ENCODE measurements at places on chromosomes 5 and 9.
A peak's percentile ranks its signal among the peaks of the same experiment; 100 is the strongest.

DNA sequence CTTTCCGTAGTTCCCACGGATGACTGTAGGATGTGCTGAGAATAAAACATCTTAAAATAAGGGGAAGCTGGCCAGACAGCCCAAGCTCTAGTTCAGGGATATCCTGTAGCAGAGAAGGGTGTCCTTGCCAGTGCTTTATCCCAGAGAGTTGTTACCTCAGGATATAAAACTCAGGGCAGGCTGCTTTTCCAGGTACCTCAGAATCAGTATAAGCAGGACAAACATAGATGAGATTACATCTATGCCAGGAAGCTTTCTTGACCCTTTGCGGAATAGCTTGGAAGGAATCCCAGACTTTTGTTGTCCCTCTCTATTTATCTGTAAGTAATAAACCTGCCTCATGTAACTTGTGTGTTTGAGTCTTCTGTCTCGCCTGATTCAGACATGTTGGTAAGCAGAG, 565.7 kb downstream of the PRDM9 start:
- DNase-seq: no peak

- DNase-seq: no peak
Measured at GRCh38 chr5:177234841-177235240, 68.7 kb downstream of the RAB24 start.

GRCh38 chr5:132375957-132376356, 6.4 kb downstream of the SLC22A5 start:
- DNase-seq: no peak

GRCh38 chr5:76601470-76601869, 21.7 kb downstream of the F2RL2 start:
- DNase-seq: peak; percentile 64

DNA sequence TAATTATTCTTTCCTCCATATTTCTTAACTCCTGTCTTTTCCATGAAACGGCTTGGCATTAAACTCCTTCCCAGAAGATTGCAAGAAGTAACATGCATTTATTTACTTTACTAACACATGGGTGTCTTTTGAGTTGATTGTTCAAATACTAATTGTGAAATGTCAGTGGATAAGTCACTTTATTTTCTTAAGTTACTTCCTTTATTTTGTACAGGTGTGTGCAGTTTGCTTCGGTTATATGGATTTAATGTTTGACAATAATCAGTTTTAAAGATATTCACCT, 761 bp upstream of the SHOC1 start:
- DNase-seq: no peak

- peak; percentile 78 for DNase-seq
Measured at GRCh38 chr9:136122425-136123383, 4.0 kb upstream of the TMEM250 start.
